Stimulated activated CD8-positive, alpha-beta memory T cell treated with anti-CD3 and anti-CD28 coated beads, Interleukin-4, amount 100 ng/mL, for 1 hour (primary cell): ENCODE measurements at places on chromosomes 11 and 22.

GRCh38 chr11:114197799-114198500 lies 98.2 kb upstream of the NNMT start:
- no peak for DNase-seq

- DNase-seq = no peak
Observed at GRCh38 chr11:89604281-89604680, 105.8 kb upstream of the TRIM77 start.

- DNase-seq = no peak
Observed at GRCh38 chr11:128400382-128401203, 186.8 kb downstream of the ETS1 start.

DNA sequence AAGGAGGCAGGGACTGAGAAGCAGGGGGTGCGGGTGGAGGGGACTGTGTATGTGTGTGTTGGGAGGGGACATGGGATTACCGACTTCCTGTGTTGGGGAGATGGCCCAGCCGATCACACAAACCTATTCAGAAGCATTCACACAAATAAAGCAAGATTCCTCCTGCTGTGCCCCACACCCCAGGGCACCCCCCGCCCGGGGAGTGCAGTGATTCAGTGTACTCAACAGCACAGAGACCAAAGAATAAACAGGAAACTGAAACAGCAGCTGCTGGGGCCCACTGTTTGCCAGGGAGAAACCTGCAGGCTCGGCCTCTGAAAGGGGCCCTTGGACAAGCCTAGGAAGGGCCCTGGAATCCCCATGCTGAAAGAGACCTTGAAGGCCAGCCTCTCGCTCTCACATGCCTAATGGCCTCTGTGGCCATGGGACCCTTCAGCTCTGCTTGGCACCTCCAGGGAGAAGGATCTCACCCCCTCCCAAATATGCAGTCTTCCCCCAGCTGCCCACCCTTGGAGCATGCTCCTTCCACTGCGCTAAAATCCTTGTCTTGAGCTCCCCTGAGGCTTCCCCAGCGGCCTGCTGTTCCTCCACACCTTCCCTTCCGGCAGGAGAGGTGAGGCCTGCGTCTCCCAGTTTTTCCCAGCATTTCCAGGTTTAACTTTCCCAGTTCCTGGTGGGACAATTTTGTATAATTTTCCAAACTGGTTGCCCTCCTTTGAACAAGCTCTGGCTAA lies 72.9 kb downstream of the CSNK2A3 start:
- DNase-seq = no peak

DNA sequence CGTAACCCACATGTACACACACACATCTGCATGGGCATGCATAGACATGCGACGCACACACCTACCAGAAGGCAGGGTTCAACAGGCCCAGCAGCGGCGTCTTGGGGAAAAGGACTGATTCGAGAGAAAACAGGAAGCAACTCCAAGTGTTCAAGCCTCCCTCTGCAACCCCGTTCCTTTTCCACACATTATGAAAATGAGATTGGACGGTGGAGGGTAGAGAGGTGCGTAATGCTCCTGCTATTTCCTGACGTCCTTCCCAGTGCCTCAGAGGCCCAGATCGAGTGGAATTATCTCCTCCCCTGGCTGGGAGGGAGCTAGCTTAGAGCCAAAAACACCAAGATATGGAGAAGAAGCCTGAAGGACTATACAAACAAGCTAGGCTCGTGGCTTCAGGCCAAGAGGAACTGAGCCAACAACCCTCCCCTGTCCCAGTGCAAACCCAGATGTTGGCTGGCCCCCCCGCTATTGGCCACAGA lies 289.2 kb downstream of the MN1 start:
- DNase-seq = no peak

DNA sequence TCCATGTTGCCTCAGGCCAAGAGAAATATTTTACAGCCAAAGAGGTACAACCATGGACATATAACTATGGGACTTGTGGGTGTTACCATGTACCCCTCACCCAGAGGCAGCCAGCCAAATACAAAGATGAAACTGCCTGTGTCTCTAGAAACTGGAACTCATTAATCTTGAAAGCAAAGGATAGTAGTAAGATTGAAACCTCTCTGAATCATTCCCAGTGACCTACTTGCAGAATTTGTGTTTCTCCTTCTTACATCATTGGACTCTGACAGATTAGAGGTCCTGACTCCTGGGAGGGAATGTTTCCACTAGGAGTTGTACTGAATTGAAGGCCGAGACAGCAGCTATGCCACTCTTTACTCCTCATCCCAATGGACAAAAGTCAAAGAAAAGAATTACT lies 257.4 kb upstream of the UBASH3B start:
- DNase-seq = no peak

GRCh38 chr11:100939571-100939970 lies 190.0 kb downstream of the PGR start:
- DNase-seq = no peak

- DNase-seq = no peak
Observed at GRCh38 chr11:73389134-73389525, 12.9 kb downstream of the RELT start.

GRCh38 chr22:36936362-36937116 lies 23.1 kb downstream of the CSF2RB start:
- no peak for DNase-seq

DNA sequence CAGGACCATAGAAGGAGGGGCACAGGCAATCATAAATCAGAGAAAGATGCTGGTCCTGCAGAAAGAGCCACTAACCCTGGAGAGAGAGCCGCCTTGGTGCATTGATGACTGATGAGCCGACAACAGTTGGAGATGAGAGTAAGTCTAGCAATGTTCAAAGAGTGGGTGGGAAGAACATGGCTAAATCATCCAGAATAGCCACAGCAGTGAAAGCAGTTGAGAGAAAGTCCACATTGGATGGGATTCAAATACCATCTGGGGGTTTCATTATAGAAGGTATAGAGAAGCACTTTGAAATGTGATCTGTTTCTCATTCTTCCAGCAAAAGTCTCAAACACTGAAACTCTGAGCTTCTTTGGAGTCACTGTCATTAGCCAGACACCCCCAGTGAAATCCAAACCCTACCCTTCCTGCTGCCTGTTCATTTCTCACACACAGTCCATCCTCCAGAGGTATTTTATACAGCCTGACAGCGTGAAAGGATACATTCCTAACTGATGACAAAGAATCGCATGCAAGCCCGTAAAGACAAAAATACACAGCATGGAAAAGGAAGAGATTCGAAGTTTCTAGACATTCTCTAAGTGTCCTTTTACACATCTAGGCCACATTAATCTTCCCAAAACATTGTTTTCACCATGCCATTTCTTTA lies 303.1 kb upstream of the MPPED2 start:
- no peak for DNase-seq

- DNase-seq = no peak
Observed at GRCh38 chr11:79438631-79439409, 2.0 kb downstream of the TENM4 start.

GRCh38 chr11:69837791-69838190 lies 18.6 kb upstream of the FGF3 start:
- DNase-seq = no peak

DNA sequence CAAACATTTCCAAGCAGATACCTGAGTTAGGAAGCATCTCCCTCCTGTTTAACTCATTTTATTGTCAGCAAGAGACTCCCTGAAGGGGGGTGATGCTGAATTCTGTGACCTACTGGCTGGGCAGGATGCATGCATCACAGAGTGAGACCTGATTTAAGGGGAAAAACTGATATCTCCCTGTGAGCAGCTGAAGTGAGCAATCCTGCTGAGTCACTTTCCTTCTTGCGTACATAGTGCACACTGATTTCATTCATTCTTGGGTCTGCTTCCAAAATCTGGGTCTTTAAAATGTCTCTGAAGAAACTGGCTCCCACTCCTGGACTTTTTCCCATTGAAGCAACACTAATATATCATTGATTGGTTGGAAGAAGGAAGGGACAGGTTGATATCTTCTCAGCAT lies 23.3 kb downstream of the P4HA3 start:
- no peak for DNase-seq
